ENCODE measurements at places on chromosomes 6 and 20.

GRCh38 chr6:152472325-152472724, 164.8 kb downstream of the SYNE1 start:
- no peak for DNase-seq

DNA sequence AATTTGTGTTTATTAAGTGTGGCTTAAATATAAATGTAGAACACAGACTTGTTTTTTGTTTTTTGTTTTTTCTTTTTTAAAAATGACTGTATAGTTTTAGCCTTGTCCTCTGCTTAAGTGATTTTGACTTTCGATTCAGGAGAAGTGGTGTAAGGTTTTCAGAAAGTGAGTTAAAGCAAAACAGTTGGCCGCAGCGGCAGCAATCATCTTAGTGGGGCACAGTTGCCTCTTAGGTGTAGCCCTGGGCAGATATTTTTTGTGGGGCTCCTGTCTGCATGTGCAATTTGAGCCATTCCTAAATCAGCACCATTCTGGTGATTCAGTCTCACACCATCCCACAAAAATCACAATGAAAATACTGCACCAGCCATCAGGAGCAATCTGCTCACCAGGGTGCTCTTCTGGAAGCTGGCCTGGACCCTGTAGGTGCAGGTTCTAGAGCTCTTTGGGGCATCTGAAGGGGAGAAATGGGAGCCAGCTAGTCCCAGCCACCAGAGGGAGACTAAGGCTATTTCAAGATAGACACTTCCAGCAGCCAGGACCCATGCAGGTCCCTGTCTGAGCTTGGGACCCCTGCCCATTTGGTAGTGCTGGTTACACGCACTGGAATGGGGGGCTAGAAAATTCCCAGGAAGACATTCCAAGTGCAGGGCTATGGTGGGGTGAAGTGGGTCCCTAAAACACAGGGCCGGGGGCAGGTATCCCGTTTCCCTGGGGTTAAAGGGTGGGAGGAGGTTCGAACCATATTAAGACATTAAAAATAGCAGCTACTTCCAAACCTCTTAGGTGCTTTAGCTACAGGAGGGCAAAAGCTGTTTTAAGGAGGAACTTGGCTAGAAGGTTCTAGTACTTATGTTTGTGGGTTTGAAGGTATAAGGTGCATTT, 156.6 kb downstream of the NFATC2 start:
- no peak for DNase-seq

GRCh38 chr6:164419099-164419498, 890.3 kb downstream of the C6orf118 start:
- DNase-seq = no peak

DNA sequence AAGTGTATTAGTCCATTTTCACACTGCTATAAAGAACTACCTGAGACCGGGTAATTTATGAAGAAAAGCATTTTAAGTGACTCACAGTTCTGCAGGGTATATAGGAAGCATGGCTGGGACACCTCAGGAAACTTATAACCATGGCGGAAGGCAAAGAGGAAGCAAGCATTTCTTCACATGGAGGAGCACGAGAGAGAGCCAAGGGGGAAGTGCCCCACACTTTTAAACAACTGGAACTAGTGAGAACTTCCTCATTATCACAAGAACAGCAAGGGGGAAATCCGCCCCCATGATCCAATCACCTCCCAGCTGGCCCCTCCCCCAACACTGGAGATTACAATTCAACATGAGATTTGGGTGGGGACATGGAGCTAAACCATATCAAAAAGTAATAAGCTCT, 28.3 kb upstream of the B3GAT2 start:
- DNase-seq = no peak

DNA sequence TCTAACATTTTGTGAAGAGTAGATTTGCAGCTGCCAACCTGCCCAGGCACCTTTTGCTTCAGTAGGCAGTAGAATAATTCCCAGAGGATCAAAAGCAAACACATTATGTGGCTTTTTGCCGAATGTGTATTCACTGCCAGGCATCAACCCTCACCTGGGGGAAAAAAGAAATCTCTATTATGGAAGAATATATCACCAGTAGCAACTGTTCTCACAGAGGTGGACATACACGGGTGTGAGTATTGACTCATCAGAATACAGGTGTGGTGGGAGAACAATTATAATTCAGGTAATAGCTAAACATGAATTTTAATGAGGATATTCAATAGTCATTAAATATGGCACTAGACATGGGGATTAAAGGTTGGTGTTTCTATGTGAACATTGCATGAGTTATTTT, 910.7 kb downstream of the TFAP2A start:
- DNase-seq = no peak

DNA sequence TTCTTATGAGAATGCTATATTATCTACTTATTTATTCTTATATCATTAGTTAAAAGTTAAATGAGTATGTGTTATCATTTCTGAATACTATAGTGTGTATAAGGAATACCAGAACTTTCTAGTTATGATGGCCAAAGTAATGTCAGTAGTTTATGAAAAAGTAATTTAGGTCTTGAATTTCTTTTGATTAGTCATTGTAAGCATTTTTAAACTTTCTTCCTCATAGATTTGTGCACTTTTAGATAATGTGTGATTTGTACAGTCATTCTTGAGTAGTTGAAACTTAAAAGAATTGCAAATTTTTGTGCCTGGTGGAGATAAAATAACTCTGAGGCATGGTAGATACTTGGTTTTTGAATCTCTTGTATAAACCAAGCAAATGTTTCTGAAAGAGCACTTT, 311.3 kb downstream of the CDKAL1 start:
- no peak for DNase-seq

GRCh38 chr6:43799551-43800297, 29.7 kb downstream of the VEGFA start:
- DNase-seq = no peak

DNA sequence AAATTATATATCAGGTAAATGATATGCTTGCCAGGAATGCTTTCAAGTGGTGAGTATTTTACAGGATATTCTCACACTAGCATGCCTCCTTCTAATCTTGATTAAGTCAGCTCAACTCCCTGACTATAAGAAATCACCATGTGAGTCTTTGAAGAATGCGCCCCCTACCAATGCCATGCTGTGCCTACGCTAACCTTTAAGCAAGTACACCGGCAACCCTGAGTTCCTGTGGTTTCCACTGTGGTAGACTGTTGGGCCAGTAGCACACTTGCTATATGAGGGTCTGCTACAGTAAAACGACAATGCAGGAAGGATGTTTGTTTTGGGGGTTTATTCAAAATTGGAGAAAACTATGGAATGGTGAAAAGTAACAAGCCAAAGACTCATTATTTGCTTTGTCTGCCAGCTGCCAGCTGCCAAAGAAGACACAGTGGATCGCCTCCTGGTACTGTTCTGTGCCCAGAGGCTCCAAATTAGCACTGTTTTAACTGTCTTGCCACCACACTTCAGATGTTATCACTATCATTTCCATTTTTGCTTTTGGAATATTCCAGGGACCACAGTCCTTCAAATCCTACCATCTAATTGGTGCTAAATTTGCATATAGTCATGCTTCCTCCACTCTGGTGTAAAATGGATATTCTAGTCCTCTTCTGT, 333.5 kb downstream of the RNGTT start:
- DNase-seq = no peak

DNA sequence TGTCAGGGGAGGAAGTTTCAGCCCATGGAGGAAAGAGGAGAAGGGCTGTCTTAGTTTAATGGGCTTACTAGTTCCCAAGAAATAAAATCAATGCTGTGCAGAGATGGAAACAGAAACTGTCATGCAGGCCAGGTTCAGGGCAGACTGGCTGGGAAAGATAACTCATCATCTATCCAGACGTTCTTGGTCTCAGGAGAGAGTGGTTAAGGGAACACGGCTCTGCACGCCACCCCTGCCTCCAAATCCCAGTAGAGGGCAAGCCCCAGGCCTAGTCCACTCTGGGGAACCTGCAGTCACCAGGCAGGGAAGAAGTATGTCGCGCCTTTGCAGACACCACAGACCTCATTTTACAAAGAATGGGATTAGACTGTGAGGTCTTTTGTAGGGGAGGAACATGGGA, 12.5 kb downstream of the ALDH8A1 start:
- no peak for DNase-seq

- DNase-seq = no peak
Measured at GRCh38 chr6:15090745-15091384, 155.0 kb upstream of the JARID2 start.

- no peak for DNase-seq
Measured at GRCh38 chr6:125307964-125308615, 6.3 kb upstream of the HDDC2 start.

Measured in stimulated activated CD8-positive, alpha-beta memory T cell treated with anti-CD3 and anti-CD28 coated beads, Interleukin-7, amount 100 ng/mL, for 1 hour (primary cell).